COLO829 (cell line): ENCODE measurements at places on chromosomes 5 and 9.

GRCh38 chr9:8696516-8696915 is 896.9 kb upstream of the DMAC1 start:
- no peak for DNase-seq

DNA sequence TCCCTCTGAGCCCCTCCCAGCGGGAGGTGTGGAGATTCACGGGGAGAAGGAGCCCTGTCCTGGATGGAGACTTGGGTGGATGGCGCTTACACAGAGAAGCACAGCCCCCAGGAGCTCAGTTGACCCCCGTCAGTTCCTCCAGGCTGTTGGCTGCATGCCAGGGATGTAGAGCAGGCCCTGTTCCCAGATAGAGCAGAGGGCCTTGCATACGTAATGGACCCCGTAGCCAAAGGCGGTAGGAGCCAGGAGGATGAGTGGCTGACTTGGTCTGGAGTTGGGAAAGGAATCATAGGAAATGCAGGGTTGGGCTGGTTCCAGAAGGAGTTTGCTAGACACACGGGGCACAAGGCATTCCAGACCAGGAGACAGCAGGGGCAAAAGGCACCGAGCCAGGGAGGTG is 2.5 kb downstream of the PMPCA start:
- DNase-seq, result no peak

GRCh38 chr9:119801311-119801710 is 432.1 kb upstream of the BRINP1 start:
- DNase-seq, result no peak

DNA sequence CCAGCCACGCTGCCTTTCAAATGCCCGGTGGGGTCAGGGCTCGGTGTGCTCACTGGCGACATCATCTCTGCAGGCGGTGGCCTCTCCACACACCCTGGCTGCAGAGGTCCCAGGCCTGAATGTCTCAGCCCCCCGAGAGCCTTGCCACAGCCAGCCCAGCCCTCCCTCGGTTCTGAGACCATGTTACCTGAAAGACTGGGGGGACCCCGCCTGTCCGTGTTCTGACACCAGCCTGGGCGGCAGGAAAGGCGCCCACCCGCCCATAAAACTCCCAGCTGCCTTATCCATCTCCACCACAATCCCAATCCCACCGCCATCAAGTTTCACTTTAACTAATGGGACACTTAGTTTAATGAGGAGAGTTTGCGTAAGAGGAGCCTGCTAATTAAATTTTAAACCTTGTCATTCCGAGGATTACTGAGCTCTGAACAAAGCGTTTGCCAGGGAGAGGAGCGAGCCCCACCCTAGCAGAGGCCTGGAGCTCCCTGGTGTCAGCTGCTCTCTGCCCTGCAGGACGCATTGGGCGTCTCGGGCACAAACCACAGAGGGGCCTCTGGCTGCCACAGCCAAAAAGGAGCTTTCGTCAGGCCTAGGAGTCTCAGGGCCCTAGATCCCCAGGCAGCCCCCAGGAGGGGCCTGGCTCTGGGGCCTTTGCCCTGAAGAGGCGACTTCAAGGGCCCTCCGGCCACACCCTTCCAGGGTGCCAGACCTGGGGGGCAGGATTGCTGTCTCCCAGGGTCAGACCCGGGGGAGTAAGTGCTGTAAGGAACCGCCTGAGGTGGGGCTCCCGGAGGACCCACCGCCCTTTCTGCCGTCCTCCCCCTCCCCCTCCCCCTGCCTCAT is 15.3 kb downstream of the LHX3 start:
- no peak for DNase-seq

DNA sequence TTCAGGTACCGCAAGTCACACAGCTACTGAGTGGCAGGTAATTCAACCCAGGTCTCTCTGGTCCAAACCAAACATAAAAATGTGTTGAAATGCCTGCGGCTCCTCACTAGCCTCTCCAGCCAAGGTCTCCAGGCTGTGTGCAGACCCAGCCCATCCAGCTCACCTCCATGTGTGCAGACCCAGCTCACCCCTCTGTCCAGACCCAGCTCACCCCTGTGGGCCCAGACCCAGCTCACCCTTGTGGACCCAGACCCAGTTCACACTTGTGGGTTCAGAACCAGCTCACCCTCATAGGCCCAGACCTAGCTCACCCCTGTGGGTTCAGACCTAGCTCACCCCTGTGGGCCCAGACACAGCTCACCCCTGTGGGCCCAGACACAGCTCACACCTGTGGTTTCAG is 188.0 kb upstream of the ADCY2 start:
- no peak for DNase-seq

DNA sequence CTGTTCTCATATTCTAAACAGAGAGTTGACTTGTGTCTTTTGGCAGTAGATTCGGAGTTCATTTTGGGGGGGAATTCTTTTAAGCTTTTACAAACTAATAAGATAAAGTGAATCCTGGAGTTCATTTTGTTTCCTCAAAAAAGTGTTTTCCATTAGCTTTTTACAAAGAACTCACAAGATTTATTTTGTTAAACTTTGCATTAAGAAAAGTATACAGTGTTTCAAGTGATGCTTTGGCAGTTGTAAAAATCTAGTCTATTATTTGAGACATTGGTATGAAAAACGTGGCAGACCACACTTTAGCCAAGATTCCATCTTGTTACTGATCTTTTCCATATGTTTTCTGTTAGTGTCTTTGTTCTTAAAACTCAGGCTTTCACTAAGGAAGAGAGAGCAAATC is 1.2 kb upstream of the OMD start:
- DNase-seq, result no peak

DNA sequence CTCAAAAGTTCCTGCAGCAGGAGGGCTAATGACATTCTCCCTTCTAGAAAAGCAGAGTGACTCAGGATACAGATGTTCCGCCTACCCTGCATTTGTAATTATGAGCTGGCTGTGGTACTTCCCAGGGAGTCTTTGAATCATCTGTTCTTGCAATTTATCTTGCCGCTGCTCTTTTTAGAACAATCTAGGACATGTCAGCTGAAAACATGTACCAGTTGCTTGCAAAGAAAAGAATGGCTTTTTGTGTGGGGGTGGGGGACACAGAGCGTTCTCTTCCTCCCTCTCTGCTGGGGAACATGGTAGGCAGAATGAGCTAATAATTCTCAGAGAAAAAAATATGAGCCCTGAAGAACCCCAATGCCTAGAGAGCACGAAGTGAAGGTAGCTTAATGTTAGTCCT is 51.7 kb upstream of the TUT7 start:
- peak; percentile 60 for DNase-seq

DNA sequence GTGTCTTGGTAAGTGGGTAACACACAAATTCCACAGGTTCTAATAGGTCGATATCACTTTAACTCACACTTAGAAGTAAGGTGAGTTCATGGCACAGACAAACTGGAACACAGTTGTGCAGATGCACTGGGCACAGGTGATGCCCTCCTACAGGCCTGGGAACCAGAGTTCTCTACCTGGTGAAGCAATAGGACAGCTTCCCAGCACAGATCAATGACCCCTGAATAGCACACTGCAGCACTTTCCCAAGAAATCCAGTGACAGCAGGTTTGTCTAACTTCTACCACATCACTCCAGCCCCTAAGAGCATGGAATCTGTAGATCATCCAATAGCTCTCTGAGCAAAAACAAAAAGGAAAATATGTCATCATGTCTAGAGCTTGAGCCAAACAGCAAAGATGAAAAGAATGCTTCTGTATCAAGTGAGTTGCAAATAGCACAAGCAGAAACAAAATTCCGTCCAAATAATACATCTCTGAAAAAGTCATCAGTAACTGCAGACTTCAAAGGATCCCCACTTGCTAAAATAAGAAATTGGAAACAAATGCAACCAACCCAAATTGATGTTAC is 33.5 kb downstream of the MOCS2 start:
- no peak for DNase-seq

- peak; percentile 42 for DNase-seq
Measured at GRCh38 chr9:114097613-114098020, 1.5 kb downstream of the KIF12 start.

DNA sequence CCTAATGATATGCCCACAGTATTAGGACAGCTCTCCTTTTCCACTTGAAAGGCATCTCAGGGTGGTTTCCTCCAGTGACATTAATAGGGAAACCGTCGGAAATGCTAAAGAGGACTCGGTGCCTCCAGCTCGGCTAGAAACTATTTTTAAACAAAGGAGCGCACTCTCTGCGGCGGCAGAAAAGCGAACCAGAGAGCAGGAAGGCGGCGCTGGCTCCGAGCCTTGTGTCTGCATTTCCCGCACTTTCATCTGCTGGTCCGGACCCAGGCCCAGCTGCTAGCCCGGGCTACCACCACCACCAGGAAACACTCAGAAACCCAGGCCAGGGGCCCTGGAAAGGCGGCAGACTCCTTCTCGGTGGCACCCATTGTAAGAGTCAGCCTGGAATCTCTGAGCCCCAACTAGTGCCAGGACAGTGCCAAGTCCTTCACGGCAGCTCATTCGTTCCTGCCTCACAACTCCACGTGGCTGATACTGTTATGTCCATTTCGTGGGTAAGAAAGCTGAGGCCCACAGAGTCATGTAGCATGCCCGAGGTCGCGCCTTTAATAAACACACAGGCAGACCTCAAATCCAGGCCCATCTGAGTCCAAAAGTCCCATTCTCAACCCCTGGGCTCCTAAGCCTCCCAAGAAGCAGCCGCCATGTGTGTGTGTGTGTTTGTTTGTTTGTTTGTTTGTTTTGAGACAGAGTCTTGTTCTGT is 73.9 kb downstream of the VAV2 start:
- no peak for DNase-seq

DNA sequence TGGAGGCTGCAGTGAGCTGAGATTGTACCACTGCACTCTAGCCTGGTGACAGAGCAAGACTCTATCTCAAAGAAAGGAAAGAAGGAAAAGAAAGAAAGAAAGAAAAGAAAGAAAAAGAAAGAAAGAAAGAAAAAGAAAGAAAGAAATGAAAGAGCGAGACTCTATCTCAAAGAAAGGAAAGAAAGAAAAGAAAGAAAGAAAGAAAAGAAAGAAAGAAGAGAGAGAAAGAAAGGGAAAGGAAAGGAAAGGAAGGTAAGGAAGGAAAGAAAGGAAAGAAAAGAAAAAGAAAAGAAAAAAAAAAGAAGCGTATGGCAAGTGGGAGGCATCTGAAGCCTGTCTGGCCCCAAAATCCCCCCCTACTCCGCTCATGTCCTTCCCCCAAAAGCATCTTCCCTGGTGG is 182.3 kb upstream of the MSX2 start:
- DNase-seq, result no peak

DNA sequence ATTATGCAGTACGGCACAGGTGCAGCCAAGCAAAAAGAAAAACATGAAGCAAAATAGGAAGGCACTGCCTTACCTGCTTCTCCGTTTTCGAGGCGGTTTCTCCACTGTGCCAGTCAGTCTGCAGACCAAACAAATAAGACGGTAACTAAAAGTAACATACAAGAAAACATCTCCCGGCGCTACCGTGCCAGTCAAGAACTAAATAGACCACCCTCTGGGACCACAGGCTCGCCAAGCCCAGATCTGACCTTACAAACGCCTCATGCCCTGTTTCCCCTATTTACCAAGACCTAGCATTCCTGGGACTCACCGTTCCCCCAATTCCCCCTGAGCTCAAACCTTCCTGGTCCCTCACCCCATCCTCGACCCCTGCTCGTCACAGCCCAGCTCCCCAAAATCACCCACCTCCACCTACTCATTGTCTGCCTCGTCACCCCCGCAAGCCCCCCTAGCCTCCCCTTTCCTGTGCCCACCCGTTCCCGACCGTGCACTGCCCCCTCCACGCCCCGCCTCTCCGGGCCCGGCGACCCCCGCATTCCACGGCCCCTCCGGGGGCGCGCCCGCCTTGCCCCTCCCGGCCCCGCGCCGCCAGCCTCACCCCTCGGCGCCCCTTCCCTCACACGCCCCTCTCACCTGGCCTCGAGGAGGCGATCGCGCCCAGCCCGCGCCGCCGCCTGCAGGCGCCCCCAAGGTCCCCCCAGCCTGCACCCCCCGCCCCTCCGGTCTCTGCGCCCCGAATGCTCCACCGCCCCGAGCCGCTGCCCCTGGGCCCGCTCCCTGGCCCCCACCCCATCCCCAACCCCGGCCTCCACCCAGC is 560 bp downstream of the SCAI start:
- DNase-seq, result no peak

GRCh38 chr9:8389531-8389930 is 590.0 kb upstream of the DMAC1 start:
- no peak for DNase-seq

DNA sequence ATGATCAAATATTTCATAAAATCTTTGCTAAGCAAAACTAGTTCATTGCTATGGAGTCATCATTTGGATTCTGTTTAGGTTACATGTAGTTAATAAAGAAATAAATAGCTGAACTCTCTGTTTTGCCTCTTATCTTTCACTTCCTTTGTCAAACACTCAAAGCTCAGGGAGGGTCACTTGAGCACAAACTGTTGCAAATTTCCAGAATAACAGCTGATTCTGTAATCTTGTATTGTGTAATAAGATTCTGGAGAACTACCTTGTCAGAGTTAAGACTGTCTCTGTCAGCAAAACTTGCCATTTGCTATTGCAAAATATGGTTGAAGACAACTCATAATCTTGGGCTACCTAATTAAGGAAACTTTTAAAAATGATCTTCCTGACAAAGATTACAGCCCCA is 182.0 kb upstream of the MOCS2 start:
- DNase-seq, result no peak

DNA sequence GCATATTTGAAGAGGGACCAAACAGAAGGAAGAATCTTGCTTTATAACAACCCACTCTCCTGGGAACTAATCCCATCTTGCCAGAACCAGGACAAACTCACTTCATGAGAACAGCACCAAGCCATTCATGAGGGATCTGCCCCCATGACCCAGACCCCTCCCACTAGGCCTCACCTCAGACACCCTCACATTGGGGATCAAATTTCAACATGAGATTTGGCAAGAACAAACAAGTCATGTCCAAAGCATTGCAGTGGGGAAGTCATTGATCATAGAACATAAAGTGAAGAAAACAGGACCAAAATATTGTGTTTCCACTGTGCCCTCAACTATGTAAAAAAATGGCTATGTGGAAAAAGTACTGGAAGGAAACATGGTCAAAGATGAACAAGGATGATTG is 43.9 kb downstream of the MAP1B start:
- no peak for DNase-seq

DNA sequence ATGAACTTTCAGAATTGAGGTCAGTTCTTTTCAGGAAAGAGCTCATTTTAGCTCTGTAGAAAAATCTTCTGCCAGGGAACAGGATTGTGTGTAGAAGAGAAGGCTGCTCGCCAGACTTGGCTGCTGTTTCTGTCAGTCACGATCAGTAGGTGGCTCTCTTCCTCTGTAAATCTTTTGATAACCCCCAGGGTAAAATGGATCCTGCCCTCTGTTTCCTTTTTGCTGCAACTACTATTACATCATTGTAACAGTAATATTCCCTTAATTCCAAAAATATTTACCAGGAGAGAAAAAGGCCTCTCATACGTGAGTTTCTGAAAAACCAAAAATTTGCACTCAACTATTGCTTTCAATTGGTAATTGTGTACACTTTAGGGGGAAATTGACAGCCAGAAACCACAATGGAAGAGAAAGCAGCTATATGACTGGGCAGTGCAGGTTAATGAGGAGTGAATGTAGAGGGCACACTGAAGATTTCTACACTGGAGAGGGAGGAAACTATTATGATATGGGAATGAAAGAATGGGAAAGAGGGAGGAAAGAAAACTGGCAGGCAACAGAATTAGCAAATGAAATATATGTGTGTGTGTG is 12.3 kb downstream of the IFNA21 start:
- DNase-seq, result peak; percentile 24

- no peak for DNase-seq
Measured at GRCh38 chr5:112977440-112977861, 853 bp downstream of the DCP2 start.

- DNase-seq, result no peak
Measured at GRCh38 chr9:129823542-129823934, 398 bp downstream of the TOR1A start.

GRCh38 chr5:140140435-140140834 is 14.7 kb downstream of the IGIP start:
- DNase-seq, result no peak
